ENCODE measurements at places on chromosomes 7 and 10.

GRCh38 chr10:47303105-47303504, 3.1 kb downstream of the GDF10 start:
- DNase-seq = no peak

DNA sequence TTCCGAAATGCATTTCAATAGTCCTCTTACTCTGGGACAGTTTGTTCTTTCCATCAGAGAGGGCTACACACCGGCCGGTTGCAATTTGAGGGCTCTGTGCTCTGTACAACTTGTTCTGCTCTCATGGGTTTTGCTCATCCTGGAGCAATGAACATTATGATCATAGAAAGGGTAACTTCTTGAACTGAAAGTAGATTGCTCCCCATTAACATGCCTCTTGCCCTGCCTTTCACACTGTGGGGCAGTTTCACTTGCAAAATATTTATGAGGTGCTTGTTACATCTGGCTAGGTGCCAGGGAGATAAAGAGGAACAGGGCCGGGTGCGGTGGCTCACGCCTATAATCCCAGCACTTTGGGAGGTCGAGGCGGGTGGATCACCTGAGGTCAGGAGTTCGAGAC, 97.3 kb upstream of the MPP7 start:
- no peak for DNase-seq

DNA sequence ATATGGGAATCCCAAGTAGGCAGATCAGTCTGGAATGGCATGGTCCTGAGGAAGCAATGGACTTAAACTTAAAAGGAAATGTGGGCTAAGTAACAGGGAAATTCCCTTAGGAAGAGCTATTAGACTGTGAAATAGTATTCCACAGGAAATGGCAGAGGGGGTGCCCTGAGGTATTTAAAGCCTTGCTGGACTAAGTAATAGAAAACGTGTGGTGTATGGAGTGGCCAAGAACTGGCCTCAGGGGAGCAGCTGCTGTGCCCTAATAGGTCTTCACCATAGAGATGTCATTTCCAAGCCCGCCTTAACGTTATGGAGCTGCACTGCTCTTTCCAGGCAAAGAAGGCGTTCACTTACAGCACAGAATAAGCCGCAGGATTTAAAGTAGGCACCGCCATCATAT, 365.2 kb upstream of the ZMIZ1 start:
- no peak for DNase-seq

DNA sequence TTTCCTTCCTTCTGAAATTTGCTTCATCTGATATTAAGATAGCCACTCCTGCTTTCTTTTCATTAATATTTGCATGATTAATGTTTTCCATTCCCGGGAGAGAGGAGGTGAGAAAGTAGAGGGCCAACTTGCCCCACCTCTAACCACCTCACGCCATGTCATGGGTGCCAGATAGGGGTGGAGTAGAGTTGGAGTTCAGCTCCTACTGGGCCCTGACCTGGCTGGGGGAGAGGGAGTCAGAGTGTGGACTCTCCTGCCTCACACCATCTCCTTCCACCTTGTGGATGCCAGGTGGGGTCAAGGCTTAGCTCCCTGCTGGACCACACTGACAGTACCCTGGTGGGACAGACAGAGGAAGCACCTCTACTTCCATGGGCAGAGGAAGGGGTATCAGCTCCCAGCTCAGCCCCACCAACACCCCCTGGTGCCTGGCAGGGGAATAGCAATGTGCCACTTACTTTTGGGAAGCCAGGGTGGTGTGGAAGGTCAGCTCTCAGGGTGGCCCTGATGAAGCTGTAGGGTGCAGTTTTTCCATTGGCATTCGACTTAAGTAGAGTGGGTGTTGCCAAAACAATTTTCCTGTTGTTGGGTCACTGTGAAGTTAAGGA, 28.0 kb downstream of the CHST12 start:
- DNase-seq = no peak

DNA sequence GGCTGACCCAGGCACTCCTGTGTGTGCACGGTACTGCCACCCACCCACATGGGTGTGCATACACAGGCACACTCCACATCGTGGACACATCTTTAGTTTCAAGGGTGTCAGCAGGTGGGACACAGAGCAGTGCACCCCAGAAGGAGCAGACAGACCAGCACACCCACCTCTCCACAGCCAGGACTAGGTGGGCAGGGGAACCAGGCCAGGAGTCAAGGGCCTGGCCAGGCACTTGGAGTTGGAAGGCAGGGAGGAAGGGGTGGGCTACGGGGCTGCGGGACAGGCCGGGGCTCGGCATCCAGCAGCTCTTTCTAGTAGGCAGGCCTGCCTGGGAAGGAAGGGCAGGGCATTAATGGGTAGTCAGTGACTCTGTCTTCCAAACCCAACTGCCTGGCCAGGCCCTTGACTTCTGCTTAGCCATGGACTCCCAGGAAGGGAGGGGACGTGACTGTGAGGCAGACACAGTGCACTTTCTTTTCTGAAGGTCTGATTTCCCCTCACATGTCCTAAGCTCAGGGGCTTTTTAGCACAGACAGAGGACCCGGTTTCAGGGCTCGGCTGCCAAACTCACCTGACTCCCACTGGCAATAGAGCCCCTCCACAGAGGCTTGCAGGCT, 14.6 kb downstream of the RASGEF1A start:
- peak; percentile 12 for DNase-seq

- DNase-seq = no peak
Measured at GRCh38 chr7:79854621-79855020, 280.0 kb upstream of the GNAI1 start.

DNA sequence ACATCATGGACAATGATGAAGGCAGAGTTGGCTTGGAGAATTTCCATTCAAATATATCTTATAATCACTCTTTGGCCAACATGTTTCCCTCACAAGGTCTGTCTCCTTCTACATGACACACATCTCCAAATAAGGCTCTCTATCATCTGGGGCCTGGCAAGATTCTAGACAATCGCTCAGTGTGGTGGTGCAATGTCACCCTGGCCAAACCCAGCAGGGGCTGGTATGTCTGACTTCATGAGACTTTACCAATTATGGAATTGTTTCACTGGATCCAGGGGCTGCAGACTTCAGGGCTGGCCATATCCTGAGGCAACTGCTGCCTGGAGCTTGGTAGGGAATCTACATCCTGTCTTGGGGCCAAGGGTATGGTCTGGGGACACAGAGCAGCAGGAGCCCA, 319.0 kb downstream of the PLXNA4 start:
- DNase-seq = no peak

GRCh38 chr7:151736403-151736909, 140.5 kb downstream of the PRKAG2 start:
- DNase-seq = peak; percentile 45

GRCh38 chr7:106793015-106793975, 71.8 kb upstream of the PIK3CG start:
- no peak for DNase-seq

Data from testis (tissue), 5 donors.